Esophagus (tissue), 2 donors: ENCODE measurements at places on chromosomes 2 and 18. TPM values are rescaled to one million over a fixed set of nuclear protein-coding genes. Genes with fewer than 3 reads are reported as not detected.

NCL gene
- polyA plus RNA-seq: 84.4 TPM

AMER3 gene
- not detected for polyA plus RNA-seq

LRRC30 gene
- polyA plus RNA-seq: not detected

WDPCP gene
- 0.81 TPM for polyA plus RNA-seq

COL3A1 gene
- 11.1 TPM for polyA plus RNA-seq
